ENCODE measurements at places on chromosomes 7 and 10.

DNA sequence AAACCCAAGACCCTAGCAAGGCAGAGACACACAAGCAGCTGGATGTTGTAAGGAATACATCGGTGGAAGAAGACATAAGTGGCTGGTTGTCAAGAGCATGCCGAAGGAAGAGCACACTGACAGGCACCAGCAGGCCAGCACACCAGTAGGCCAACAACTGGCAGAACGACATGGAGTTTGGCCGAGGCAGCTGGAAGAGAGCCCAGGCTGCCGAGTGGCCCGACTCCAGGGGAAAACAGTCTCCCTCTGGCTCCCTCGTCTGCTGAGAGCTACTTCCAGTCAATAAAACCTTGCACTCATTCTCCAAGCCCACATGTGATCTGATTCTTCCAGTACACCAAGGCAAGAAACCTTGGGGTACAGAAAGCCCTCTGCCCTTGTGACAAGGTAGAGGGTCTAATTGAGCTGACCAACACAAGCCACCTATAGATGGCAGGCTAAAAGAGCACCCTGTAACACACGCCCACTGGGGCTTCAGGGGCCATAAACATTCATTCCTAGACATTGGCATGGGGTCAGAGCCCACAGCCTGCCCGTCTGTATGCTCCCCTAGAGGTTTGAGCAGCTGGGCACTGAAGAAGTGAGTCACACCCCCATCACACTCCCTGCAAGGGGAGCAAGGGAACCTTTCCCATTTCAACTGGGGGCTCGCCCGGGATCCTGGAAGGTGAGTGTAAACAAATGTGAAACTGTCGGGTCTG, 14.7 kb upstream of the TNS3 start:
- no peak for DNase-seq

DNA sequence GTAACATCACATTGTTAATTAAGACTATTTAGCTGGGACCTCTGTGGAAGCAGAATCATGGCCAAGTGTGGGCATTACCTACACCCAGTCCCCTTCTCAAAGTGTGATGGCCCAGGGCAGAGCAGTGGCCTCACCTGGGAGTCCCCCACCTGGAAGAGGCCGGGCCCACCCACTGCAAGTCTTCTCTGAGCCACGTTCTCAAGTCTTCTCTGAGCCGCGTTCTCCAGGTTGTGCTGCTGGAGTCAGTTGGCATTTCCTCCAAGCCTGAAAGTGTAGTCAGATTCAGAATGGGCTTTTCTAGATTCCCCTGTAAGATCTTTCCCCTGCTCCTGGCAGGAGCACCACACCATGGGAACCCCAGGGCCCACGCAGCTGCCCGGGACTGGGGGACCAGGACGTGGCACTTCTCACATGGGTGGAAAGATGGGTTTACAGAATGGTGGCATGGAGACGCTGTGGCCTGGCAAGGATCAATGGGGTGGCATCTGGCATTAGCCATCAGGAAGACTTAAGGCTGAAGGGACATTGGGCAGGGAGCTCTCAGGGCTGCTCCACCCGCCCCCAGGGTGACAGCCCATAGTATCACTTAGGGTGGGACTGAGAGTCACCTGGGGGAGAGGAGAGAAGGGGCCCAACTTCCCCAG, 68.0 kb downstream of the MKI67 start:
- DNase-seq, result no peak

DNA sequence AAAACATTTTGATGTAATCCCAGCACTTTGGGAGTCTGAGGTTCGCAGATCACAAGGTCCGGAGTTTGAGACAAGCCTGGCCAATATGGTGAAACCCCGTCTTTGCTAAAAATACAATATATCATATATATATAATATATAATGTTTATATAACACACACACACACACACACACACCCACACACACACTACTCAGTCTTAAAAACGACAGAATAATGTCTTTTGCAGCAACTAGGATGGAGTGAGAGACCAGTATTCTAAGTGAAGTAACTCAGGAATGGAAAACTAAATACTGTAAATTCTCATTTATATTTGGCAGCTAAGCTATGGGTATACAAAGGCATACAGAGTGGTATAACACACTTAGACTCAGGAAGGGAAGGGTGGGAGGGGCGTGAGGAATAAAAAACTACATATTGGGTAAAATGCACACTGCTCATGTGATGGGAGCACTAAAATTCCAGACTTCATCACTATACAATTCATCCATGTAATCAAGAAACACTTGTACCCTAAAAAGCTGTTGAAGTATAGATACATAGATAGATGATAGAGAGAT, 231.2 kb upstream of the SEMA3A start:
- no peak for DNase-seq

- DNase-seq, result no peak
Measured at GRCh38 chr10:43353495-43354329, 17.7 kb upstream of the FXYD4 start.

- no peak for DNase-seq
Measured at GRCh38 chr10:104935656-104936055, 294.6 kb downstream of the SORCS3 start.

- DNase-seq, result no peak
Measured at GRCh38 chr7:151680810-151681209, 161.1 kb upstream of the RHEB start.

DNA sequence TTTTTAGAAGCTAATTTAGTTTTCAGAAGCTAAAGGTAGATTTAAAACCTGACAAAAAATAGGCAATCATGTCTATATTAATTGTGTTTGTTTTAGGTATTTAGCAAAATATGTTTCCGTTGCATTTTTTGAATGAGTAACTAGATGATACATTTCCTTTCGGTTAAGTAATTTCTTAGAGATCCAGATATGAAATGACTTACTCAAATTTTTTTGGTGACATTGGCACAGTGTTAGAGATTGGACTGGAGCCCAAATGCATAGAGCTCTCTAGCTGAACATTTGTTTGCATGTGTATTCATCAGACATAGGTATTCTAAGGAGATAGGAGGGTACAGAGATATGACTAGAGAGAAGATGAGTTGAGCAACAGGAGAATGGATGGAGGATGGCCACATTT, 1.9 kb downstream of the BUB3 start:
- no peak for DNase-seq

DNA sequence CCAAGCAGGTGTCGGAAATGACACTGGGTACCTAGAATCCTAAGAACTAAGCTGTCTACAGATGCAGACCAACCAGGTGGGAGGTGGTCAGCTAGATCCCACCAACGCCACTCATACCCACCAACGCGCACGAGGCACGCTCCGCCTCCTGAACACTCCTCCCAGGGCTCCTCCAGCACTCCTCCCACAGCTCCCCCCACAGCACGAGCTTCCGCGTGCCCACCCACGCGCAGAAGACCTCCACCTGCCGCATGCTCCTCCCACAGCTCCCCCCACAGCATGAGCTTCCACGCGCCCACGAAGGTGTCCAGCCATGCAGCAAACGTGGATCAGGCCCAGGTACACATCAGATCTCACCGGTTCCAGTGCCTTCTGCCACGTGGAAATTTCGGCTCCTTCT, 196.0 kb downstream of the MAD1L1 start:
- no peak for DNase-seq

- no peak for DNase-seq
Measured at GRCh38 chr10:77106676-77107075, 530.9 kb downstream of the KCNMA1 start.

DNA sequence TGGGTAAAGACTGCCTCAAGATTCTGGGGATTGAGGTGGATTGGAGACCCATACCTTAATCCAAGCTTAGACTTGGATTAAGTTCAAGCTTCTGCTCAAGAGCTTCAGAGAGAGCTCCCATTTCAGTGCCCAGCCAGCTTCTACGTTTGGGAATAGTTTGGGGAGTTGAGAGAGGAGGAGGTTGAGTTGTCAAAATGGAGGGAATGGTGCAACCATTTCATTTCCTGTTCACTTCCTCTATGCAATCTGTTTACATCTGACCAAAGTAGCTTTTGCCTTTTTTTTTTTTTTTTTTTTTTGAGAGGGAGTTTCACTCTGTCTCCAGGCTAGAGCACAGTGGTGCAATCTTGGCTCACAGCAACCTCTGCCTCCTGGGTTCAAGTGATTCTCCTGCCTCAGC, 65.8 kb downstream of the ENTPD1 start:
- peak; percentile 11 for DNase-seq

DNA sequence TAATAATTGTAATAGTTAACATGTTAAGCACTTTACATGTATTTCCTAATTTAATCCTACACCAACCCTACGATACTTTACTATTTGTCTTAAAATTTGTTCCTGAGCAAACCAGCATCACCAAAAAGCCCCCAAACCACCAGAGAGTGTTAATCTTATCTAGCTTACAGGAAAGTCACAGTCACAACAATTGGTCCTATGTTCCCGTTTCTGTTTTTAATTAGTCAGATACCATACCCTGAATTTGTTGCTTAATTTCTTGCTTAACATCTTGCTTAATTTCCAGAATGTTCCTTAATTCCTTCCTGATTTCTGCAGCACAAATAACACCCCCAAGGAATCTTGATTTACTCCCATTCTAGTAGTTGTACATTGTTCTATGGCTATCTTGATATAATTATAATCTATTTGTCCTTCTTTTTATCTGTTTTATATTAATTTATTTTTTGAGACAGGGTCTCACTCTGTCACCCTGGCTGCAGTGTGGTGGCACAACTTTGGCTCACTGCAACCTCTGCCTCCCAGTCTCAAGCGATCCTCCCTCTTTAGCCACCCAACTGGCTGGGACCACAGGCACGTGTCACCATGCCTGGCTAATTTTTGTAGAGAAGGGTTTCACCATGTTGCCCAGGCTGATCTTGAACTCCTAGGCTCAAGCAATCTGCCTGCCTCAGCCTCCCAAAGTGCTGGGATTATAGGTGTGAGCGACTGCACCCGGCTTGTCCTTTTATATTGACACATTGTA, 6.6 kb upstream of the PDSS1 start:
- DNase-seq, result no peak

DNA sequence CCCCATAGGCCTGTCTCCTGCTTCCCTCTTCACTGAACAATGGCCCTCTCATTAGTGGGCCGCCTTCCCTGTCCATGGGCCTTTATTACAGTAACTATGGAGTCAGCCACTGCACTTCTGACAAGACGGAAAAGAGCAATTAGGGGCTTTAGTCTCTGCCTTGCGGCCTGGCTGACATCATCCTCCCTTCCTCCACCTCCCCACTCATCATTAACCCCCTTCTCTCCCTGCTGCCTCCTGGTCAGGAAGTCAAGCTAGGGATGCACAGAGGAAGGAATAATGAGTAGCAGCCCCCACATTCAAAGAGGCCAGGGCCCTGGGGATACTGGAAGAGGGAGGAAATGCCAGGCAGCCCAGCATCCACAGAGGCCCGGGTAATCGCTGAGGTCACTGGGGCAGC, 101.6 kb upstream of the PLXNA4 start:
- DNase-seq, result no peak

DNA sequence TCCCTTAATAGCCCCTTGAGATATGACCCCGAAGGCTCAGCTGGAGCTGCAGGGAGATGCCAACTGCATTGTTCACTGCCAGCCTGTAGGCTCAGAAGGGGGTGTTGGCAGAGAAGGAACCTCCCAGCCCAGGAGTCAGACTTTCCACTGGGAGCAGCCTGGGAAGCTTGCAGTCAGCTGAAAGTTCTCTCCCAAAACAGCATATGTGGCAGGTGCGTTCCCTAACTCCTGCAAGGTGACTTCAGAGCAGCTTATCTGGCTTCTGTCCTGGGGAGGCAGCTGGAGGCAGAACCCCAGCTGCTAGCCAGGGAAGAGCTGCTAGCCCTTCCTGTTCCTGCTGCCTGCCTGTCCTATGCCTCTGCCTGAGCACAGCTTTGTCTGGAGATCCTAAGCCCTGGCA, 8.1 kb downstream of the SFTPA2 start:
- DNase-seq, result no peak

DNA sequence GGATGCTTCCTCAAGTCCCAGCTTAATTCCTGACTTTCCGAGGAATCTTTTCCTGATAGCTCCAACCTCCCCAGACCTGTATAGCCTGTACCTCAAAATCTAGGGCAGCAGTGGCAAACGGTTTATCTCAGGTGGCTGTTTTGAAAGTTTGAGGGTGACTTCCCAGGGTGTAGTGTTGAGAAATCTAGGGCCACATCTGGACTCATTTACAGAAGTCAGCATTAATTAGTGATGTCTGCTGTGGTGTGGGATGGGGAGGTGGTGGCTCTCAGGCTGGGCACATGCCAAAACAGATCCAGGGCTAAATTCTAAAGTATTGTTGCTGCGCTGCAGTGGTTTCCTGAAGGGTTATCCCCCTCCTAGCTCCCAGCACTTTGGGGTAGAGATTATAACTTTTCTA, 38.0 kb downstream of the UNC5B start:
- no peak for DNase-seq

DNA sequence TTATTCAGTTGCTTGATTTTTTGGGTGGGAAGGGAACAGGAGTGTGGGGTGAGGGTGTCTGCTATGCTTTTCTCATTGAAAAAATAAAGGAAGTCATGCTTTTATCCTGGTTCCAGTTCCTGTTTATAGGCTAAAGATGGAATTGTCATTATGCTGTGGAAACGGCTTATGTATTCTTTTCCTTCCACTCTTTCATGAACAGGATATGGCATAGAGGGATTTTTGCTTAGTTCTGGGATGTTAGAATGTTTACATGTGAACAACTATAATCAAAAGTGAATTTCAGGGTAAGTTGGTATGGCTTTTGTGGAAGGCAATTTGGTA, 35.9 kb upstream of the PTPN12 start:
- peak; percentile 69 for DNase-seq

Data from OCI-M1 (cell line).